Right lung (tissue), 10 donors: ENCODE measurements at places on chromosomes 2 and 18. TPM values are rescaled to one million over a fixed set of nuclear protein-coding genes. Genes with fewer than 3 reads are reported as not detected.

- DNase-seq = no peak
Observed at GRCh38 chr2:74406035-74406434, 15.4 kb downstream of the C2orf81 start.

GRCh38 chr2:239411117-239411516 lies 10.3 kb upstream of the HDAC4 start:
- DNase-seq = no peak

DNA sequence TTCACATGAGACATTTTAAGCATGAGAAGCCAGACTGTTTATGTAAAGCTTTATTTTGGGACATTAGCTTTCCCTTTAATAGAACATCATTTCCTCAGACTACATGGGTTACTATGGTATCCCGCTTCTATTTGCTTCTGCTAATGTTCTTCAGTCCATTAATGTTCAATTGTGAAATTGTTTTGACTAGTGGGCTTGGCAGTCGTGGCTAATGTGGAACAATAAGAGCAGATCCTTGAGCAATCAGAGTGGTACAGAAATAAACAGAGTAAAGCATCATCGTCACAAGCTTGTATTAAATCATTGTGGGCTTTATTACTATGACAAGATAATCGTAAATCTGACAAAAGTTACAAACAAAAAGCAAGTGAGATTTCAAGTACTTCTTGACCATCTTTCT lies 60.2 kb downstream of the PDE1A start:
- DNase-seq = peak; percentile 56

DNA sequence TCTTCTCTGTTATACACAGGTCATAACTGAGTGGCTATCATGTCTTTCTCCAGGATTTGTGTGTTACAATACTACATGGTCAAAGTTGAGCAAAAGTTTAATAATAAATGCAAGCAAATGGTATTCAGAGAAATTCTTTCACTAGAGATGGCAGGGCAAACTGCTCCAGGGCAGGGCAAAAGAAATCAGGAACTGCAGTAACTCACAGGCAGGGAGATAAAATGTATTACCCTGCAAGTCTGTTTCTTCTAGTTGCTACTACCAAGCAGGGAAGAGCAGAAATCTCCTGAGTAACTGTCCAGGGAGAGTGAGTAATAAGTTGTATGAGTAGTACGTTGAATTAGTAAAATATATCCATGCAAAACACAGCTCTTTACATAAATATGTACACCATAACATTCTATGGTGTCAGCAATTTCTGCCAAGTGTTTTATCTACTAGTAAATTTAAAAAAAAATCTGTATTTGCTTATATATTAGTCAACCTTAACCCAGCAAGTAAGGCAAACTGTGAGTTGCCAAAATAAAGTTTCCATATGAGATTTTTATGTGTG lies 404.1 kb downstream of the ZEB2 start:
- no peak for DNase-seq

DNA sequence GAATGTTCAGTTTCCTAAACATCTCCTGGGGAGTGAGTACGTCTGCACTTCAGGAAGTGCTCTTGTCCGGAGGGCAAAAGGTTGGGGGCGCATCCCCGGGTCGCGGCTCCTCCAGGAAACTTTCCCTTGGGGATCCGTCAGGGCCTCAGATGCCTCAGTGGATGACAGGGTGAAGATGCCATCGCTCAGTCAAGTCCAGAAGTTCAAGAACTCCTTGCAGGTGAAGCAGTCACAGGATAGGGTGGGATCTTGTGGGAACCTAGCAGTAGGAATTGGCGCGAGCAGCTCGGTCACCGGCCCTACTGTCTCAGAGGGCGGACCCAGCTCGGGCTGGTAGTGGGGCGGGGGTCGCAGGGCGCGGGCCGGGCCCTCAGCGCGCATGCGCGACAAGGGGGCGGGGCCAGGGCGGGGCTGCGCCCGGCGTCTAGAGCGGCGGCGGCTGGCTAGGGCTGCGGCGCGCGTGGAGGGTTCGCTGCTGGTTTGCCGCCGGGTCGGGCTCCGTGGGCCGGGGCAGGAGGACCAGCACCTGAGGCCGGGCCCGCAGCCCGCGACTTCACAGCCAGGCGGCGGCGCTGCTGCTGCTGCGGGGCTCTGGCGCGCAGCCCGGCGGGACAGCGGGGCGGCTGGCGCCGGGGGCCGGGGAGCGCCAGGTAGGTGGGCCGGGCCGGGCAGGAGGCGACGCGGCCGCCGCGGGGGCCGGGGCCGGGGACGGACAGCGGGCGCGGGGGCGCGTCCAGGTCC lies at the start of gene INPP4A:
TSS of gene INPP4A (plus strand) at position 423 of the 741 bp plus-strand sequence. CDS start 75,191 bp downstream, outside the sequence.
- DNase-seq = peak; percentile 80

The CYP27C1 gene
- 8.4 TPM for polyA plus RNA-seq

The CFAP221 gene
- polyA plus RNA-seq = 17.1 TPM

GRCh38 chr2:36733215-36733614 lies 36.7 kb downstream of the VIT start:
- no peak for DNase-seq
